ENCODE measurements at places on chromosomes 5 and 9.

GRCh38 chr9:88391921-88392320 is 3.7 kb downstream of the SPIN1 start:
- no peak for DNase-seq

- DNase-seq = no peak
Measured at GRCh38 chr9:107862881-107863280, 373.3 kb upstream of the KLF4 start.

- DNase-seq = no peak
Measured at GRCh38 chr5:40124367-40124766, 555.3 kb upstream of the PTGER4 start.

DNA sequence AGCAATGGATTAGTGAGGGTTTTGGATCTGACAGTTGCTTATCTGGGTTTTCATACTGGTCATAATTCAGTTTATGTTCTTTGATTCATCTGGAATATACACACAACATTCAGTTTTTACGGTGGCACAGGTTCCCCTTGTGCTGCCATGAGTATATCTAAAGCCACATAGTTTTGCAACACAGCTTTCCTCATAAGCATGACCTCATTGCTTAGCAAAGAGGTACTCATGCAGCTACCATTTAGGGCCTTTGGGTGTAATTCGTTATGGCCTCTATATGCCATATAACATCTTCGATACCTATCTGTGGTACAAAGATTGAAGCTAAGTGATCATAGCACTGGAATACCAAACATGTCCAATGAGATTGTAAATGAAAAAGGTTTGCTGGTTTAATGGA is 2.9 kb upstream of the RBM22 start:
- DNase-seq = no peak

GRCh38 chr5:115892021-115892420 is 50.3 kb downstream of the AP3S1 start:
- DNase-seq = no peak

DNA sequence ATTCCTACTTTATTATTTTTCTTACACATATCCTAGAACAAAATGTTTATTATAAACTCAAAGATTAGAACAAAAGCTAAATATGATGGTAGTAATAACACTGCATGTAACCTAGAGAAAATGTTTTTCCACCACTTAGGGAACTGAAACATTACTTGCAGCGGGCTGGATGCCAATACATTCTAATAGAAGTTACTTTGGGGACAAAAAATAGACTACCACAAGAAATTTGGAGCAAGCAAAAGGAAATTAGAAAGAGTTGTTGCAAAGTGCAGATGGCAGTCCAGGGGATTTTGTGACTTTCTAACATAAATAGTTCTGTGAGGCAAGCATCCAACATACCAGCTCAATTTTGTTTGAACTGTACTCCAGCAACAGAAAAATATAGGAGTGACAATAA is 255.3 kb upstream of the GRIN3A start:
- no peak for DNase-seq
